ENCODE measurements at places on chromosomes 2 and 18. TPM values are rescaled to one million over a fixed set of nuclear protein-coding genes. Genes with fewer than 3 reads are reported as not detected.

GYPC gene
- 98.8 TPM for total RNA-seq

DNA sequence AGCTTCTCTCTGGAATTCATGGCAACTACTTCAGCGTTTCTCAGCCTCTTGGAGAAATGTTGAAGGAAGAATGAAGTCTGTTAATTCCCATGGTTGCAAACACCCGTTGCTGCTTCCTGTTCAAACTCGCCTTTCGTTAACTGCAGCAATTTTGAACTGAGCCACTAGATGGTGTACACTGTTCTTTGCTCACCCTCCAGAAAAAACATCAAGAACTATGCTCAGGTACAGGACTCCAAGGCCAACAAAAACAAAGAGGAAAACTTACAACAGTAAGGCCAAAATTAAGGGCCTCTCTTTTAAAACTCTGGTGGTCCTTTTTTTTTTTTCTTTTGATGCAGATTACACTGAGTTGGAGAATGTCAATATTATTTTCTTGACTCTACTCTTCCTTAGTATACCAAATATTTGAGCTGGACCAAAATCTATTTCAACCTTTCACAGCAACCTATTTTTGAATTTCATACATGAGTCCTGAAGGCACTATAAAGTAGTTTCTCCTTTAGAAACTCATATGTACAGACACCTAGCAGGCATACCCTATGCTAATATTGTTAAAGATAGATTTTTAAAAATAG lies 58.2 kb downstream of the KLHL14 start:
- no peak for DNase-seq

- no peak for DNase-seq
Observed at GRCh38 chr18:42548493-42548892, 567.0 kb downstream of the RIT2 start.

CRYGD gene
- not detected for total RNA-seq

DNA sequence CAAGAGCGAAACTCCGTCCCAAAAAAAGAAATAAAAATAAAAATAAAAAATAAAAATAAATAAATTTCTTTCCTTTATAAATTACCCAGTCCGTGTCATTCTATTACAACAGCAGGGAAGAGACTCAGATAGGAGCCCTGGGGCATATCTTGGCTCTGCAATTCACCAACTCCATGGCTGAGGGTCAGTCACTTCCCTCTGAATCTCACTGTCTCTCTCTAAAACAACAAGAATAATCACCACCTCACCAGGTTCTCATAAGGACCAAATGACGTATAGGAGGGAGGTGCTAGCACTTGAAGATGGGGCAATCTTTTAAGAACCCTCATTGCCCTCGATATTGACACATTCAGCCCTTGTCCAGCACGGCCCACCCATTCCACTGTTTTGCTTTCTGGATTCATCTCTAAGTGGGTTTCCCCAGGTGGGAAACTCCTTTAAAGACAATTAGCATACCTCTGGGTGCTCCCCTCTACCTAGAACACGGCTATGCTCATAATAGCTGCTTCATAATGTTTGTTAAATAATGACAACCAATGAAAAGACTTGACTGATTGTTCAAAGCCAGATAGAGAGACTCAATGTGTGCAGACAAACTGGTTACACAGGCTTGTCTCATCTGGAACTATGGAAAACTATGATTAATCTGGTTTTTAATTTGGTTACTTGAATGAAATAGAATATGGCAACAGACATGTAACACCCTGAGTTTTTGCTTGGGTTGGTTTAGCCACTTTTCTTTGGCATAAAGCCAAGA lies 15.1 kb downstream of the MYCN start:
- DNase-seq: no peak
